ENCODE measurements at places on chromosomes 12 and 14.

DNA sequence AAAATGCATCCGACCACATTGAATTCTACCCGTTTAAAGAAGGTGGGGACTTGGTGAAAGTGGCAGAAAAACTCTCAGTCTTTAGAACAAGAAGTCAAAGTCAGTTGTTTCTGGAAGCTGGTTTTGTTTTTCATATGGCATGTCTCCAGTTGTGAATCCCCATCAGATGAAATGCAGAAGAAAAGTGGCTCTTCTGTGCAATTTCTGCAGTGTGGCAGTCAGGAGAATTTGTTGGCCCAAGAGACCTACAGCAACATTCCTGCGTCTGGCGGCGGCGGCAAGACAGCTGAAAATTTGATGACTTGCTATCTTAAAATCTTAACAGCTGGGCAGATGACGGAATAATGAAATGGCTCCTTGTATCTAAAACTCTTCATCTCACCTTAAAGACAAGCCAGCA lies 201.5 kb downstream of the FOXN3 start:
- DNase-seq: no peak

DNA sequence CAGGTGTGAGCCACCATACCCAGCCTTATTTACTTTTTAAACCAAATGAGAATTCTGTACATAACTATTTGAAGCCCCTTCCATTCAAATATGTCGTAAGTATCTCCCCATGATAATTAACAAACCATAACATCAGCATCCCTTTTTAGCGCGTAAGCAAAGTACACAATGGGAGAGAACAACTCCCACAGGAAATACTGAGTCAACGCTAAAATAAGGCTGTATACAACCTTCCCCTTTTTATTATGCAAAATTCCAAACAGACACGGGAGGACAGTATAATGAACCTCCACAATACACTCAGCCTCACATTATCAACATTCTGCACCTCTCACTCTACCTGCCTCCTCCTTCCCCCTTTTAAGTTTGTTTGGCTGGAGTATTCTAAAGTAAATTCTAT lies 73.5 kb downstream of the CCDC88C start:
- DNase-seq: no peak

GRCh38 chr14:24231263-24232120 lies 675 bp downstream of the NEDD8 start:
- DNase-seq: no peak

GRCh38 chr12:120231316-120232011 lies 30.6 kb upstream of the RPLP0 start:
- DNase-seq: peak; percentile 76

- DNase-seq: no peak
Measured at GRCh38 chr14:22837114-22837749, 847 bp downstream of the MMP14 start.

DNA sequence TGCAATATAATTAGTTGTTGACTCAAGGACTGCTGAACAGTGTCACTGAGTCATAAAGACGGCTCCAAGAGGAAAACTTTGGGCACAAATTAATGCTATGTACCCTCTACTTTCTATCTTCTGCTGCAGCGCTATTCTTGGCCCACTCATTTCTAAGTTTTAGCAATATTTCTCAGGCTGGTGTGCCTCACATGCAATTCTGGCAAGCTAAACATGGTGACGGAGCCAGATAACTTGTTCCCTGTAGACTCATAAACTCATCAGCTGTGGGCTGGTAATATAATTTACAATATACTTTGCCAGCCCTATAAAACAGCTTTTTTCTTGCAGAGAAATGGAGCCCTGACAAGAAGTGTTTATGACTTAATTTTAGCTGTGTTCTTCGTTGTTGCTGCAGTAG lies 615.1 kb downstream of the NRXN3 start:
- DNase-seq: no peak

- DNase-seq: no peak
Measured at GRCh38 chr14:74508844-74509428, 15.4 kb downstream of the ISCA2 start.

GRCh38 chr12:103833891-103834290 lies 7.1 kb downstream of the NT5DC3 start:
- no peak for DNase-seq

- no peak for DNase-seq
Measured at GRCh38 chr12:40225337-40225983, 663 bp downstream of the LRRK2 start.

DNA sequence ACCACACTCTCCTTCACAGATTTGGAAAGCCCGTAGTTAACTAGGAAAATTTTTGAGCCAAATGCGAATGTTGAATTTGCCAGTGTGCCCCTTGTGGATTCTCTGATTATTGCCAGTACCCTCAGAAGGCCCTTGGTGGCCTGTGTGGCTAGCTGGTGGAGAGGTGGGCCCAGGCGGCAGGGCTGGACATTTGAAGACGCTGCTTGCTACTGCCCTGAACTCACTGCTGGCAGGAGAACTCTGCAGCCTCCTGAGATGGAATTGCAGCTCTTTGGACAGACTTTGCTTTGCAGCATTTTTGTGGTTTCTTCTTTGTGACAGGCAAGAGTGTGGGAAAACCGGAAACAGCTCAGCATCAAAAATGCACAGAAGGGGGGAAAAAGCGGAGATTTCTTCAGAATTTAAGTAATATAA lies 97.6 kb downstream of the TGFB3 start:
- DNase-seq: no peak

- DNase-seq: no peak
Measured at GRCh38 chr12:123059500-123059899, 79.0 kb downstream of the ARL6IP4 start.

GRCh38 chr12:68639396-68639767 lies 28.7 kb downstream of the RAP1B start:
- no peak for DNase-seq

- DNase-seq: no peak
Measured at GRCh38 chr14:80923368-80923767, 18.2 kb downstream of the CEP128 start.

- no peak for DNase-seq
Measured at GRCh38 chr12:78746001-78746400, 118.6 kb upstream of the SYT1 start.

- DNase-seq: peak; percentile 6
Measured at GRCh38 chr12:27014859-27015729, 910 bp upstream of the TM7SF3 start.

GRCh38 chr14:27181333-27181732 lies 583.5 kb upstream of the NOVA1 start:
- no peak for DNase-seq

- no peak for DNase-seq
Measured at GRCh38 chr12:10151621-10152020, 20.3 kb downstream of the OLR1 start.

DNA sequence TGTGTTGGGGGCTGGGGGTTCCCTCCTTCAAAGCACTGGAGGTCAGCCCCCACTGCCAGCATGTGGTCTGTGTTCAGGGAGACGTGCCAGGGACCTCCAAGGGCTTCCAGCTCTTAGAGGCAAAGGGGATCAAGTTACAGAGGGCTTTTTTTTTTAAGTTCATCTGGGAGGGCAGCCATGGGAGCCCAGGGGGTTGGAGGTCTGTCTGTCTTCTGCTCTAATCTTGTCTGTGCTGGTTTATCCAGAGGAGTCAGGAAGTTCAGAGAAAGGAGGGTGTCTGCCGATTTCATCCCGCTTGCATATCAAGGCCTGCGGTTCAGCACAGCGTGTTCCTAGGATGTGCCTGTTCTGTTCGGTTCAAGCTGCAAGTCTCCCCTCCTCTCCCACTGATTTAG lies 72.2 kb downstream of the TMEM132C start:
- DNase-seq: no peak

- DNase-seq: no peak
Measured at GRCh38 chr14:69328317-69328716, 68.4 kb downstream of the GALNT16 start.

GRCh38 chr12:28793581-28794151 lies 355.4 kb upstream of the FAR2 start:
- no peak for DNase-seq

- peak; percentile 36 for DNase-seq
Measured at GRCh38 chr12:44774815-44775411, 101.2 kb downstream of the NELL2 start.

DNA sequence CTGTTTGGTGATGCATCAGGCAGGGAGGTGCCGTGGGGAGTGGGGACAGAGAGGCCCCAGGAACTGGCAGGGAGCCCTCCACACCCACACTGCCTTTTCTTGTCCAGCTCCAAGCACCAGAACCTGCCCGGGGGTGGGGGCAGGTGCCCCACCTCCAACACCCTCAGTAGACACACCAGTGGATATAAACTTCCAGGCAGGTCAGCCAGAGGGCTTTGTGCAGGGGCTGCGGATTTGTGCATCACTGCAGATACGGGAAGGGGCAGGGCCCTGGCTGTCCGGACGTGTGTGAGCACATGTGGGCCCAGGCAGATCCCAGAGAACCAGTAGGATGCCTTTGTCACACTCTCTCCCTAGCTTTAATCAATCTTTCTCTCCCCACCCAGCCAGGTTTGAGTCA lies 1.3 kb upstream of the TGM1 start:
- no peak for DNase-seq

DNA sequence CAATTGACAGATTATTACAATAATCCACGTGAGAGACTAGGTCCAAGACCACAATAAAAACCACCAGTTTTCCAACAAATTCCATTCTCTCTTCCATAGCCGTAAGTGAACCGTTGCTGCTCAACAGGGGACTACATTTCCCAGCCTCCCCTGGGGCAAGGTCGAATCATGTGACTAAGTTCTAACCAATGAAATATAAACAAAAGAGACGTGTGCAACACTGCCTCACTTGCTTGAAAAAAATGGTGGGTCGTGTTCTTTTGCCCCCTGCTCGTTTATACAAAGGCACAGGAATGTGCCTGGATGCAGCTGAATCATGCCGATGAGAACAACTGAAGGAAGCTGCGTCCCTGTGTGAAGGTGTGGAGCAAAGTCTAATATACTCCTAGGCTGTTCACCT lies 51.1 kb downstream of the HSPB8 start:
- DNase-seq: no peak

- no peak for DNase-seq
Measured at GRCh38 chr12:27535318-27535717, 11.3 kb downstream of the PPFIBP1 start.

DNA sequence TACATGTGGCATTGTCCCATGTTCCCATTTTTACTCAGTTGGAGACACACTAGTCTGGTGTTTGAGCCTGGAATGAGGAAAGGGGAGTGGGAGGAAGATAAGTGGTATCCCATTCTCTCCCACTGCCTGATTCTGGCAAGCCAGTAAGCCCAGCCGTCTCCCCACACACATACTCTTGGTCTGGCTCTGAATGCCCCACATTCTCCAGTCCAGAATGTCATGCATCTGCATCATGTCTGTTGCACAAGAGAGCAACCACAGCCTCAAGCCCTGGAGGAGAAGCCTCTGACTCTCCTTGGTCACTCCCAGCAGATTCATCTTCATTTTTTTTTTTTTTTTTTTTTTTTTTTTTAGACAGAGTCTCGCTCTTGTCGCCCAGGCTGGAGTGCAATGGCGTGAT lies 48.0 kb downstream of the DRAM1 start:
- DNase-seq: no peak

GRCh38 chr14:101875727-101876554 lies 88.4 kb upstream of the DYNC1H1 start:
- DNase-seq: no peak

DNA sequence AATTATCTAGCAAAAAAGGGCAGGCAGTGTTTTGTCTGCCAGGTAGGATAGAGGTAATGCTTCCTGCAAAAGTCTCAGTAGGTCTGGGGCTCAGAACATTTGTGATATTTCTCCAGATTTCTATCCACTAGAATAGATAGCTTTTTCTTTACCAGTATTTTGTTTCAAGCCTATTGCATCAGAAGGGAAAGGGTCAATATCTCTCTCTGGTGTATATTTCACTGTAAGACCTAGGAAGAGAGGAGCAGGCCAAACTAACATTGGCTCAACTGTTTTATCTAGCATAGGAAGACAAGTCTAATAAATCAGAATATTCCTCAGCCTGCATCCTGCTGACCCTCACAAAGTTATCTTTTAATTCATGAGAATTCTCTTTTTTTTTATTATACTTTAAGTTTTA lies 106.7 kb upstream of the DAAM1 start:
- DNase-seq: no peak

- no peak for DNase-seq
Measured at GRCh38 chr12:26425587-26426260, 230.4 kb downstream of the SSPN start.

DNA sequence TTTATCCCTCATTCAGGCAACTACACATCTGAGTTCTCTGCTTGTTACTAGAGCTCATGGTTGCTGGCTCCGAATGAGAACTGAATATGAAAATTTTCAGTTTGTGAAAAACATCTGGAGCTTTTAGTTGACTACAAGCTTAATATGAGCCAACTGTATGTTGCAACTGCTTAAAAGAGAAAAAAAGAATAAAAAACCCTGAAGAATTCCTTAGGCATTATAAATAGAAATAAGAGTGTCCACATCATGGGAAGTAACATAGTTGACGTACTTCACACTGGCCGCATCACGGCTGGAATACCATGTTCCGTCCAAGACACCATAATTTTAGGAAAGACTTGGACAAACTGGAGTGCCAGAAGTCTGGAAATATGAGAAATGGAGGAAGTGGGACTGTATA lies 57.9 kb downstream of the PDE3A start:
- DNase-seq: no peak

- no peak for DNase-seq
Measured at GRCh38 chr12:118356809-118357256, 15.9 kb downstream of the TAOK3 start.

- DNase-seq: no peak
Measured at GRCh38 chr14:63273717-63274655, 44.7 kb downstream of the GPHB5 start.

GRCh38 chr12:16602412-16602811 lies 3.5 kb downstream of the LMO3 start:
- DNase-seq: no peak

GRCh38 chr14:81144824-81145603 lies 75.7 kb downstream of the GTF2A1 start:
- no peak for DNase-seq

DNA sequence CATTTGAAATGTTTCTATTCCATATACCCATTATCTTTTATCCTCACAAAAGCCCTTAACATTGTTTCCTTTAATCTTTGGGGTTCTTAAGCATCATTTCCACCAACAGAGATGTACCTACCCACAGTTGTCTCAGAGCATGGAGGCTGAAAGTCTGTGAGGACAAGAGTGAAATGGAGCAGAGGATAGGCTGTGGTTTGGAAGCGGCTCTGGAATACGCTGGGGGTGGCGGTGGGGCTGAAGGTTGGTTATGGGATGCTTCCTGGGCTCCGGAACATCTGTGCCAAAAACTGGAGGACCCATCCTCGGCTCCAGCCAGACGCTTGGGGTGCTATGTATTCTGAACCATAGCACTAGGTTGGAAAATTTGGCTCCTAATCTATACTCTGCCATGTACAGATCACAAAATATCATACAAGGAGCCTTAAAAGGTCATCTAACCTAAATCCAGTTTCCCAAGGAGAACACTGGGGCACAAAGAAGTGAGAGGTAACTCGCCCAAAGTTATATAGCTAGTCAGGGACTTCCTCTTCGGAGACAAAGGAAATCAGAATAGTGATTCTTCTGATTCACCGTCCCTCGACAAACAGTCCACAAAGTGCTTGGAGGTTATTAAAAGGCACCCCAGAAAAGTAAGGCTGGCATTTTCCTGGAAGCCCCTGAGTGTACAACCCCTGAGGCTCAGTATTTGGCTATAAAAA lies 2.5 kb downstream of the PPP1R3E start:
- DNase-seq: no peak
